ENCODE measurements at places on chromosomes 13 and 19.

GRCh38 chr13:75675421-75675820, 39.3 kb downstream of the LMO7 start:
- DNase-seq, result no peak

GRCh38 chr19:46718934-46719622, 2.2 kb upstream of the PRKD2 start:
- no peak for DNase-seq

- no peak for DNase-seq
Observed at GRCh38 chr13:112144616-112145550, 77.9 kb downstream of the SOX1 start.

DNA sequence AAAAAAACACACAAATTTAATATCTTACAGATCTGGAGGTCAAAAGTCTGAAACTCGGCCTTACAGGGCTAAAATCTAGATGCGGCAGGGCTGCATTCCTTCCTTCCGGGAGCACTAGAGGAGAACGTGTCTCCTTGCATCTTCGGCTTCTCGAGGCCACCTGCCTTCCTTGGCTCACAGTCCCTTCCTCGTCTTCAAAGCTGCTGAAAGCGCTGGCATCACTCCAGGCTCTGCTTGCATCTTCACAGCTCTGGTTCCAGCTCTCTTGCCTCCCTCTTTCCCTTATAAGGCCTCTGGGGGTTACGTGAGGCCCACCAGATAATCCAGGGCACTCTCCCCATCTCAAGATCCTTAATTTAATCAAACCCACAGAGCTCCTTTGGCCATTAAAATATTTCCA, 10.5 kb downstream of the XRCC1 start:
- DNase-seq, result no peak

DNA sequence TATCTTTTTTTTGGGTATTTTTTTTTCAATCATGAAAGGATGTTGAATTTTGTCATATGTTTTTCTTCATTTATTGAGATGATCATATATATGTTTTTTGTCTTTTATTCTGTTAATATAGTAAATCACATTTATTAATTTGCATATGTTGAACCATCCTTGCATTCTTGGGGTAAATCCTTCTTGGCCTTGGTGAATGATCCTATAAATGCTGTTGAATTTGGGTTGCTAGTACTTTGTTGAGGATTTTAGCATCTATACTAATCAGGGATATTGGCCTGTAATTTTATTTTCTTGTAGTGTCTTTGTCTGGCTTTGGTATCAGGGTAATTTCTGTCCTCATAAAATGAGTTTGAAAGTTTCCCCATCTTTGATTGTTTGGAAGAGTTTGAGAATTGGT, 199.9 kb downstream of the B3GLCT start:
- no peak for DNase-seq

GRCh38 chr13:106349080-106349931, 186.2 kb downstream of the EFNB2 start:
- DNase-seq, result no peak

GRCh38 chr13:44648392-44649103, 72.4 kb upstream of the TSC22D1 start:
- no peak for DNase-seq

- no peak for DNase-seq
Observed at GRCh38 chr13:108943842-108944241, 314.4 kb downstream of the MYO16 start.

DNA sequence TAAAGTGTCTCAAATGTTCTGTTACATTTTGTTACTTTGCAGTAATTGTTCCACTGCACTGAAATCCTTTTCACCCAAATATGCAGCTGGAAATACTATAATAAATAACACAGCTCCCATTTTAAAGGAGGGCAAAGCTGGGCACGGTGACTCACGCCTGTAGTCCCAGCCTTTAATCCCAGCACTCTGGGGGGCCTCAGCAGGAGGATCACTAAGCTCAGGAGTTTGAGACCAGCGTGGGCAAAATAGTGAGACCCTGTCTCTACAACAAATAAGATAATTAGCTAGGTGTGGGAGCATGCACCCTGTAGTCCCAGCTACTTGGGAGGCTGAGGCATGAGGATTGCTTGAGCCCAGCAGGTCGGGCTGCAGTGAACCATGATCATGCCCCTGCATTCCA, 7.5 kb upstream of the UBAC2 start:
- no peak for DNase-seq

- DNase-seq, result no peak
Observed at GRCh38 chr19:39054091-39054470, 21.7 kb upstream of the FBXO27 start.

DNA sequence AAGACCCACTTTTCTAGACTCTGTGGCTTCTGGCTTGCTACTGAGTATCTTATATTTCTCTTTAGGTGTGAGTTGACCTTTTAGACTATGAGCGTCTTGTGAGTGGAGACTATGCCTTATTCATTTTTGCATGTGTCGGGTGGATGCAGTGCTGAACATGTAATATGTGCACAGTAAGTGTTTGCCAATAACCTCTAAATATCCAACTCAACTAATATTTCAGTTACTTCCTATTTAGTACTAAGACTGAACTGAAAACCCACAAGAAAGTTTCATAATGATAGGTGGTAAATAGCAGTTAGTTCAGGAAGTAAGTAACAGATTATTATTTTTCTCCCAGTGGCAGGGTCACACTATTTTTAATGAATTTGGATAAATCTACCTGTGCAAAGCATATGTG, 269.3 kb downstream of the KCNRG start:
- DNase-seq, result no peak

- no peak for DNase-seq
Observed at GRCh38 chr13:43364210-43365038, 341.0 kb downstream of the DNAJC15 start.

DNA sequence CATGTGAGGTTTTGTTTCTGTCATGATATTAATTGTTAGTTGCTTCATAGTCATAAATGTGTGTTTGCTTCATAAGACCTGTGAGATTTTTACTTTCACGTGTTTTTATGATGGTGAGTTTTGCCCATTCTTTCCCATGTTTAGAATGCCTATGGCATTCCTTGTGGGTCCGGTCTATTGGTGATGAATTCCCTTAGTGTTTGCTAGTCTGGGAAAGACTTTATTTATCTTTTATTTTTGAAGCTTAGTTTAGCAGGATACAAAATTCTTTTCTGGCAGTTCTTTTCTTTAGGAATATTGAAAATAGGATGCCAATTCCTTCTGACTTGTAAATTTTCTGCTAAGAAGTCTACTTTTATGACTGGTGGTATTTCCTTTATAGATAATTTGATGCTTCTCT, 332.7 kb downstream of the OXGR1 start:
- no peak for DNase-seq

DNA sequence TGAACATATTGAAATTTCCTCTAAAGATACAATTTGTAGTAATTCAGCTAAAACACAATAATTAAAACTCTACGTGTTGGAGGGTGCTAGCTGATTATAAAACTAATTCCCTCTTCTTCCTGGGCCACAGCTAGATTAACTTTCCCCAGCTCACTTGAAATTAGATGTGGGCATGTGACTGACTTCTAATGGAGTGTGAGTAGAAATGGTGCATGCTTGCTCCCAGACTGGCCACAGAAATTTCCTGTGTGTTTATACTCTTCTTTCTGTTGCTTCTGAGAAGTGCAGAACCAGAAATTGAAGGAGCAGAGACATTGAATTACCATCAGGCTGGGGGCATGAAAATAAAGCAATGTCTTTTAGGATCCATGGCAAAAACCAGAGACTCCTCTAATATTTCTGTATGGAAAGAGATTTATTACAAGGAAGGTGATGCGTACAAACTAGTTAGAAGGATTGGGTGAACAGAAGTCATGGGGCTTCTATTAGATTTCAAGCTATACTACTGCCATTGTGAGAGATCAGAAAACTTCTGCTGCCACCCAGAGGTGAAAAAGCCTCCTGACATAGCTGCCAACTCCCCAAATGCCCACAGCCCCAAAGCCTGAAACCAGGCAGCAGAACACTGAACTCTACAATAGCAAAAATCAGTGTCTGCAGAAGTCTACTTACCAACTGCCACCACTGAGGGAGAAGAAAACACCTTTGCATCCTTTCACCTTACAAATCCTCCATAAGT, 379.2 kb upstream of the MIR17HG start:
- DNase-seq, result no peak

DNA sequence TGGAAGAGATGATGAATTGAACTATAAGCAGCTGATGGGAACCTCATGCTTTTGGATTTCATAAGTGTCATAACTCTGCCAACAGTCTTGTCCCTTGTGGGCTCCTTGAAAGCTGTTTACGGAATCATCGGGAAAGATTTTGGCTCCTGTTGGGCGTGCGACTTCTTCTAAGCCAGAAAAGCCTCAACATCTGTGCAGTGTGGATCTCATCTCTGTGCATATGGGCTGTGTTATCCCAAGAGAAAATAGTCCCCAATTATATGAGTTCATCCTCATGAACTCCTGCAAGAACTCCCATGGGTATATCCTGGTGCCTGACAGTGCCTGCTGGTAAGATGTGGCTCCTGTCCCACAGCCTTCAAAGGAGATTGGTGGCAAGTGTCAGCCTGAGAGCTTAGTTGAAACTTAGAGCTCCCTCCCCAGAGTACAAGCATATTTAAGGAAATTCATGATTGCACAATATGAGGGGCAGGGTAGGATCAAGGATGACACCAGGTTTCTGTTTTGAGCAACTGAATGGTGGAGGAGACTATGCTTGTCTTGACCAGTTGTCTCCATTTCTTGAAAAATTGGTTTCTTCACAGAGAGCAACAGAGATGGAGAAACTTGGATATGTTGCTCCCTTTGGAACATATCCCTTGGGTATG, 243.5 kb downstream of the ITGBL1 start:
- no peak for DNase-seq

GRCh38 chr13:77760893-77761292, 63.4 kb downstream of the SLAIN1 start:
- no peak for DNase-seq

DNA sequence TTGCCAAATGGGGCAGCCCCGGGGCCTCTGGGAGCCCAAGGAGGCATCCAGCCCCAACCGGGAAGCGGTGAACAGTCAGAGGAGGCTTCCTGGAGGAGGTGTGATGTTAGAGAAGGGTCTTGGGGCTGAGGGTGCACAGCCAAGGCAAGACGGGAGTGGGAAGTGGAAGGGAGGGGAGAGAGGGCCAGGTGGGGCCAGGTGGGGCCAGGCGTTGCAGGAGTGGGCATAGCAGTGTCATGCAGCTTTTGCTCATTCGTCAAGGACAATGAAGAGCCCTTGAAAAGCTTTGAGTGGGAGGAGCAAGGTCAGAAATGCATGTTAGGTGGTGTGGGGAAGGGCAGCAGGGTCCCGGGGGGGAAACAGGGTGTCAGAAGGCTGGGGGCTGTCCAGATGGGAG, 1.8 kb downstream of the FBN3 start:
- DNase-seq, result no peak

DNA sequence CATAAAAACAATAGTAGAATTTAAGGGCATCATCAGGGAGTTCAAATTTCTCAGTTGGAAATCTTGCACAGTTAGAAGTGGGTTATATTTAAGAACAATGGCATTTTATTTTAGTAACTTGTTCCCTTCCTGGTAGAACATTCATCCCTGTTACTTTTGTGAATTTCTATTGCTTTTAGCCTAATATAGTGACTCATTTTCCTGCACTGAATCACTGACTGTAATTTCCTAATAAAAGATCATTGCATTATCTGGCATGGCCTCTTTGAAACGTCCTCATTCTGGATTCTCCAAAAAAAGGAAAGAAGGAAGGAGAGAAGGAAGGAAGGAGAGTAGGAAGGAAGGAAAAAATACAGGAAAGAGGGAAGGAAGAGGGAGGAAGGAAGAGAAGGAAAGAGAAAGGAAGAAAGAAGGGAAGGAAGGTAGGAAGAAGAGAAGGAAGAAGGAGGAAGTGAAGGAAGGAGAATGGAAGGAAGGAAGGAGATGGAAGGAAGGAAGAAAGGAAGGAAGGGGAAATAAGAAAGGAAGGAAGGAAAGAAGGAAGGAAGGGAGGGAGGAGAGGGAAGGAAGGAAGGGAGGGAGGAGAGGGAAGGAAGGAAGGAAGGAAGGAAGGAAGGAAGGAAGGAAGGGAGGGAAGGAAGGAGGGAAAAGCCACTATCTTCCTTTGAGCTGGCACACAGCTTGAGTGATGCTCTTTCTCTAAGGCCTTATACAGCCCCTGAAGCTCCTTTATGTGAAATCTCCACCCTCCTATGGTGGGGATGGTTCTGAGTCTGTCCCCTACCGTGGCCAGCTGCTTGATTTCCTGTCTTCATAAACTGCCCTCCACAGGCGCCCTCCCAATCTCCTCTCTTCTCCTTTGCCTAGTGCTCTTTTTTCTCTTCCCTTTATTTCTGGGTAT, 29.8 kb upstream of the TM9SF2 start:
- no peak for DNase-seq

DNA sequence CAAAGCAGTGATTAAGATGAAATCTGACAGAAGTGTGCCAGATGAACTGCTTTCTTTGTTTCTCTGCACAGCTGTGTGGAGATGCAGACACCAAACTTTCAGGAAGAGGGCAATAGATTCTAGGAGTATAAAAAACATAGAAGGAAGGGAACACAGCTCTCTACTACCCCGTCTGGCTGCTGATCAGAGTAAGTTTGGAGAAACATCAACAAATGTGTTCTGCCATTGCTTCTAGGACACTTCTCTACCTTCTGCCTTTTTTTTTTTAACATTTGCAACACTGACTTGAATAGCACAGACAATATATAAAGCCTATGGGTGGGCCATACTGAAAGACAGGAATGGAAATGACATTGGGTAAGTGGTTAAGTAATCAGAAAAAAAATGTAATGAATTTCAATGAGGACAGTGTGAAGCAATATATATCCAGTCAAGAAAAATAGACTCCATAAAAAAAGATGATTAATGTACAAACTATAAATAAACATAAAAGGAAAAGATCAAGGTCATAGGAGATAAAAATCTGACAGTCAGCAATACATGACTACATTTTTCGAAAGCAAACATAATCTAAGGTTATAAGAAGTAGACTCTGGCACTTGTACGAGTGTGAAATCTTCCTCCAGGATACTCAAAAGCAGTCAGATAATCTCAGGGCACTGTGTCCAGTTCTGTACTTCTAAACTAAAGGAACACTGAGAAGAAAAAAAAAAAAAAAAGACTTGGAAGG, 21.4 kb downstream of the NUFIP1 start:
- no peak for DNase-seq

DNA sequence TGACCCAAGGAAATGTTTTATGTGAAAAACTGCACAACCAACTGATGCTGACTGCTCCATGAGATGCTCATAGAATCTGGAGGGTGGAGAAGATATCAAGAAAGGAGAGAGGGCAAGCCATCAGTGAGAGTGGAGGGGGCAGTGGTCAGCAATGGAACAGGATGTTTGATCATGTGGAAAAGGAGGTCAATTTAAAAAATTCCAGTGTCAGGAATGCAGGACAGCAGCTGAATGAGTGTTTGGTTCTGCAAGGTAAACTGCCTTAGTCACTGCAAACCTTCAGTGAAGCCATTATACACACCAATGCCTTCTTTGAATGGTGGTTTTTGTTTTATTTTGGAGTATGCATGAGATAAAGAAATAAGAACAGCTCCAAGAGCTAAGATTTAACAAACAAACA, 121.5 kb downstream of the FGF14 start:
- no peak for DNase-seq

Data from SW 1271 (cell line).